CD4-positive, alpha-beta memory T cell (primary cell): ENCODE measurements at places on chromosomes 3 and 15. TPM values are rescaled to one million over a fixed set of nuclear protein-coding genes. Genes with fewer than 3 reads are reported as not detected.

The CHRFAM7A gene
- total RNA-seq, result not detected

The ZNF501 gene
- total RNA-seq, result 7.4 TPM

The RTP1 gene
- not detected for total RNA-seq

The BFSP2 gene
- total RNA-seq, result not detected

The PEX5L gene
- not detected for total RNA-seq

The HACL1 gene
- total RNA-seq, result 37.6 TPM

The DCUN1D1 gene
- total RNA-seq, result 36.4 TPM

The PIF1 gene
- total RNA-seq, result 0.17 TPM

The GALNT15 gene
- not detected for total RNA-seq

The TYRO3 gene
- 0.17 TPM for total RNA-seq

The TAGLN3 gene
- total RNA-seq, result not detected

DNA sequence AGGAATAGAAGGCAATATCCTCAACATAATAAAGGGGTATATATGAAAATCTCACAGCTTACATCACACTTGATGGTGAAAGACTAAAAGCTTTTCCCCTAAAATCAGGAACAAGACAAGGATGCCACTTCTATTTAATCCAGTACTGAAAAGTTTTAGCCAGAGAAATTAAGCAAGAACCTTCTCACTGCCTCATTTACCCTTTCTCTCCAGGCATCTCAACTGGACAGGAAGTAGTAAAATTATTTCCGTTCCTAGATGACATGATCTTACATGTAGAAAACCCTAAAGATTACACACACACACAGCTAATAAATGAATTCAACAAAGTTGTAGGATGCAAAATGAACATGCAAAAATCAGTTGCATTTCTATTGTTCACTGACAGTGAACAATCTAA is 11.2 kb downstream of the SCAP start:
- DNase-seq, result no peak

GRCh38 chr3:149395107-149396089 is 17.9 kb upstream of the TM4SF1 start:
- DNase-seq, result no peak

DNA sequence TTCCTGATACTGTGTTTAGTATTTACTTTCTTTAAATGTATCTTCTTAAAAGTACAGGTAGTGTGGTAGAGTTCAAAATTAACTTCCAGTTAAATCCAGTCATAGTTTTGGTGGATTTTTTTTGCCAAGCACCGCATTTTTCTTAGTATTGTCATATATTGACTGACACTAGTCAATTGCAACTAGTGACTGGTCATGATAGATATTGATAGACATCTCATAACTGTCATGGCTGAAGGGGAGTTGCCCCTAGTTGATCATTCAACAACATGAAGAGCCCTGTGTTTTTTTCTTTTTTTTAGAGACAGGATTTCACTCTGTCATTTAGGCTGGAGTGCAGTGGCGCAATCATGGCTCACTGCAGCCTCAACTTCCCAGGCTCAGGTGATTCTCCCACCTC is 22.1 kb downstream of the RAB8B start:
- no peak for DNase-seq

DNA sequence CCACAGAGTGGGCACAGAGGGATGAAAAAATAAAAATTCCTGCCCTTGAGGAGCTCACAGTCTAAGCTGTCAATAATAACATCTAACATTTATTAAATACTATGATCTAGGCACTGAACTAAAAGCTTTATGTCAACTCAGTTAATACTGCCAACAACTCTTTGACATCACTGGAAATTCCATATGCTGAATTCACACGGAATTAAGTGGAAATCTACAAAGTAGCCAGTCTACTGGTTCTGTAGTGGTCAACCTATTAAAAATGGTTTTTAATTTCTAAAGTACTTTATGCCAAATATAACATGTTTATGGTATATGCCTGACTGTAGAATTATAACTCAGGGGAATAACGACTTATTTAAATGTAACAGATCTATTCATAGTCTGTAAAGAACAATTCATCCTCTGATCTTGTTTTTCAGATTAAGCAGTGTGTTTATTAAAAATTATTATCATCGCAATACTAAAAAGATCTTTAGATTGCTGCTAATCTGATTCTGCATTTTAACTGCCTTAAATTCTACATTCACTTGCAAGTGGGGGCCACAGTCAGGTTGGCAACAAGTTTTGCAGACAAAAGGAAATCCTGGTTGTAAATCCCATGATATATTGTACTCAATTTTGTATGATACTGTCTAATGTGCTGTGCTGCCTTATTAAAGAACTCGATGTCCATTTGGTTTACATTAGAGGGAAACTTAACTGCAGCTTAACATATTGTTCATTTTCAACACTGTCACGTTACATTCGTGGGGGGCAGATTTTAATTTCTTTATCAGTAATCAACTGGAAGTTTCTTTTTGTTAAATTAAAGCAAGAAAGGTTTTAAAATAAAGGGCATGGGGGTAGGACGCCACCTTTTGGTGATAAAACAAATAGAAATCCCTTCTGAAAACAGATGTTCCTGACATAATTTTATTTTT is 2.6 kb upstream of the FOXP1 start:
- peak; percentile 53 for DNase-seq

GRCh38 chr3:110457508-110457907 is 614.1 kb upstream of the NECTIN3 start:
- no peak for DNase-seq

DNA sequence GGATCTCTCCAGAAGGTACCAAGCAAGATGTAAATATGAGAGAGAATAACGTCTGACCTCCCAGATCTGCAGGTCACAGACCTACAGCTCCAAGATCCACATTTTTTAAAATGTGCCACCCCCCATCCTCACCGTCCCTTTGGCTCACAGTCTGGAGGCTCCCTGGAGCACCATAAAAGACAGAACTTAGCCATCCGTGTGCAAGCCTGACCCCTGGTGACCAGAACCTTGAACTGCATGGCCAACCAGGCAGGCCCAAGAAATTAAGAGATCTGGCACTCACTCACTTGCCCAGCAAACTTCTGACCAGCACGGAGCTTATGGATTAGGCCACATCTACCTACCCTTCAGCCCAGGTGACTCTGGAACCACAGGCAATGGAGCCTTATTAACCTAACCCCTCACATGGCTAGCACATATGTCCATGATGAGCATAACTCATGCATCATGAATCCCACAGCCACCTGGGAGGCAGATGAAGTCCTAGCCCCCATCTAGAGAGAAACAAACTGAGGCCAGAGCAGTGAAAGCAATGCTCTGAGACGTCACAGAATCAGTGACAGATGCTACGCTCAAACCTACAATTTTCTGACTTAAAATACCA is 275.3 kb downstream of the UACA start:
- DNase-seq, result peak; percentile 74

GRCh38 chr15:93848490-93848889 is 382.9 kb upstream of the MCTP2 start:
- no peak for DNase-seq

DNA sequence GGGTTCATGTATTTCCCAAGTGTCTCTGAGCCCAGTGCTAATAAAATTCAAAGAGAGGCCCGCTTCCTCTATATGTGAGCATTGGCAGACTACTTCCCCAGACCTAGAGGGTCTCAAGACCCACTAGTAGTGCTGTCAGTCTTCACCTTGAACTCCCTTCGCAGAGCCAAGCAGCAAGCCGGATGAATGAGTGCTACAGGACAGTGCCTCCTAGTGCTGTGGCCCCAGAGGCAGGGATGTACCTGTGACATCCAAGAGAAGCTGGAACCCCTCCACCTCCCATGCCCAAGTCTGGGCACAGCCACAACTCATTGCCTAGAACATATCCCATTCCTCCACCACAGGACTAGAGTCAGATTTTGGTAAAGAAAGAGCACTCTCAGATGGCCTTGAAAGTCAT is 37.2 kb upstream of the MASP1 start:
- DNase-seq, result no peak

DNA sequence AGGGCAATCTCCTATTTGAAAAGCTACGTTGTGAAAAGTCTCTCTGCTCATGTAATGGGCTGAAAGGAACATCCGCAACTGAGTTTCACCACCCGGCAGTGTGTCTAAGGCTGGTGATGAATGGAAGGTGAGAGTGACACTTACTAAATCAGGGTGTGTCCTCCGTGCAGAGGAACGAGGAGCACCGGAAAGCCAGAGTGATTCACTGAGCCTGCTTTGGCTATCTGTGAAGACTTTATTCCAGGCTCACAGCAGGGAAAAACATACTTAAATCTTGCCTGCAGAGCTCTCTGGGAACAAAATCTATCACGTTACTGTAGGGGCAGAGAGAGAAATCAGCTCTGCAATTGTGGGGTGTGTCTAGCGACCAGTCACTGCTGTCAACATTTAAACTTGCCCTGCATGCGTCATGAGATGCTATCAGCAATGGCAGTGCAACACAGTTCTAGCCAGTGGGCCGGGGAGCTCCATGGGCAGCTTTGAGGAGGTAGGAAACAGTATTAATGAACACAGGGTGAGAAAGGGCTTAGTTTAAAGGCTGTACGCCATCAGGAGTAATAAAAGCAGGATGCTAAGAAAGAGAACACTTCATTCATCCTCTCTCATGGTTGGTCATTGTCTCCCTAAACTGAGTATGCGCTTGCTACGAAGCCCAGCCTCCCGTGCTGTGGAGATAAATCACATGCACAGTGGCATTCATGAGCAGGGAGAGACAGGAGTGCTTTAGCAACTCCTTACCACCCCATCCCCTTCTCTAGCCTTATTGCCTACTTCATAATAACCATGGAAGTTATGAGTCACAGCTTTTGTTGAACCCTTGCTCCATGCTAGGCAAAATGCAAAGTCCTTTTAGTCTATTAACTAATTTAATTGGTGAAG is 542.7 kb upstream of the ADAMTS9 start:
- no peak for DNase-seq

DNA sequence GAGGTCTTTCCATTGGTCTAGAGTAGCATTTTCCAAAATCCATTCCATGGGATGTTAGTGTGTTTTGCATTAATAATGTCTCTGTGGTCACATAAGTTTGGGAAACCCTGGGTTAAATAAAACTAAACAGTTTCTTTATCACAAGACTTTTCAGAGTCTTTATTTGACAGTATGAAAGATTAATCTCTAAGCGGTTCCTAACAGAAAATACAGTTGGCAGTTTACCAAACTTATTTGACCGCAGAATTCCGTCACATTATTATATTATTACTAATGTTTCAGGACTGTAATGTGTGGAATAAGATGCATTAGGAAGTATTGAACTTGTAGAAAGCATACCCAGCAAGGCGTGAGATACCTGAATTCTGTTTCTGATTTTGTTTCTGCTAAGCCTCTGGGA is 71.5 kb upstream of the ADAMTSL3 start:
- no peak for DNase-seq

- DNase-seq, result no peak
Measured at GRCh38 chr3:112967828-112968227, 7.1 kb downstream of the CD200R1 start.

- no peak for DNase-seq
Measured at GRCh38 chr15:37903919-37904625, 30.4 kb upstream of the TMCO5A start.

GRCh38 chr3:167843886-167844285 is 108.4 kb downstream of the SERPINI1 start:
- no peak for DNase-seq

GRCh38 chr3:71902258-71903111 is 117.5 kb upstream of the PROK2 start:
- no peak for DNase-seq

- DNase-seq, result no peak
Measured at GRCh38 chr3:60147249-60147950, 1097.6 kb upstream of the CFAP20DC start.

GRCh38 chr3:53113293-53114010 is 16.8 kb downstream of the RFT1 start:
- no peak for DNase-seq

- DNase-seq, result no peak
Measured at GRCh38 chr3:172136330-172136729, 97.0 kb downstream of the FNDC3B start.
